Stimulated activated CD4-positive, alpha-beta T cell treated with anti-CD3 and anti-CD28 coated beads, Interleukin-4, amount 100 ng/mL, for 4 hours (primary cell): ENCODE measurements at places on chromosomes 11 and 22.

GRCh38 chr11:123454060-123454651, 24.1 kb downstream of the GRAMD1B start:
- DNase-seq = peak; percentile 56

- DNase-seq = no peak
Observed at GRCh38 chr11:91209306-91209705, 986.5 kb upstream of the CHORDC1 start.

GRCh38 chr11:15568440-15568839, 453.7 kb downstream of the INSC start:
- DNase-seq = no peak

GRCh38 chr11:45470794-45471167, 184.6 kb upstream of the SYT13 start:
- DNase-seq = no peak

- no peak for DNase-seq
Observed at GRCh38 chr11:13663631-13664071, 4.8 kb upstream of the FAR1 start.

DNA sequence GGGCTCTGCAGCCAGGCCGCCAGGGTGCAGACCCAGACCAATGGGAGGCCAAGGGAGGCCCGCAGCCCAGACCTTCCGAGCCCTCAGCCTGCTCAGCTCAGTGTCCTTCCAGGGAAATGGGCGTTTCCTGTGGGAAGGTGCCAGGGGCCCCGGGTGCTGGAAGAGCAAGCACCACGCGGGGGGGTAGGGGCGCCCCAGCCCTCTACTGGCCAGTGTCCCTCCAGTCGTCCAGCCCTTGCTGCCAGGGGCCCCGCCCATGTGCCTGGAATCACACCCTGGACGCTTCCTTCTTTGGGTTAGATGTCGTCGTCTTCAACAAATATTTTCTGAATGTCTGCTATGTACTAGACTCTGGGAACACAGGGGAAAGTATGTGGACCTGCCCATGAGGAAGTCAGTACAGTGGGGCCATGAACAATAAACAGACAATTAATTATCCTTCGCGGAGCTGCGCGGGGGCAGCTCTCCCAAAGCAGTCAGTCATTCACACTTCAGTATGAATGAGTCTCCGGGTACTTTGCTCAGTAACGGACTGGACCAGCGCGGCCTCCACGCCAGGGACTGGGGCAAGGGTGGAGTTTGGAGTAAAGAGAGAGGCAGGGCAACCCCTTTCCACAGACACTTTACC, 60.2 kb downstream of the CDKN1C start:
- DNase-seq = no peak

GRCh38 chr11:125301346-125301745, 136.8 kb downstream of the PKNOX2 start:
- DNase-seq = no peak

- DNase-seq = no peak
Observed at GRCh38 chr11:124769806-124770774, 8.0 kb upstream of the ESAM start.

DNA sequence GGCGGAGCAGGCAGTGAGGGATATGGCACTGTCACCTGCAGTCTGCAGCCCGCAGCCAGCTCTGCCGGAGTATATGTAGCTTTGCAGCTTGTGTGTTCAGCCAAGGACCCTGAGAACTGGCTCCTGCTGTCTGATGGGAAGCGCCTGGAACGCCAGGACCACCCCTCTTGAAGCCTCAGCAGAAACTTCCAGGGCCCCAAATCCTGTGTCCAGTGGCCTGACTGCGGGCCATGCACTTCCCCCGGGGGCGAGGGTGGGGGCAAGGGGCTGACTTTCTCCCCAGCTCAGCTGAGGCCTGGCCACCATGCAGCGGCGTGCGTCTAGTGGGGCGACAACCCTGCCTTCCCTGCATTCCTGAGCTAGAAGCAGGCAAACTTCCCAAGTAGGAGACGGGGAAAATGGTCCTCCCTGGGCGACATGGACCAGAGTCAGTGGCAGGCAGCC, 32.3 kb downstream of the PISD start:
- DNase-seq = no peak

- no peak for DNase-seq
Observed at GRCh38 chr11:115522302-115522701, 18.1 kb upstream of the CADM1 start.
